Ecto neural progenitor cell (in vitro differentiated cells): ENCODE measurements at places on chromosomes 12 and 14.

DNA sequence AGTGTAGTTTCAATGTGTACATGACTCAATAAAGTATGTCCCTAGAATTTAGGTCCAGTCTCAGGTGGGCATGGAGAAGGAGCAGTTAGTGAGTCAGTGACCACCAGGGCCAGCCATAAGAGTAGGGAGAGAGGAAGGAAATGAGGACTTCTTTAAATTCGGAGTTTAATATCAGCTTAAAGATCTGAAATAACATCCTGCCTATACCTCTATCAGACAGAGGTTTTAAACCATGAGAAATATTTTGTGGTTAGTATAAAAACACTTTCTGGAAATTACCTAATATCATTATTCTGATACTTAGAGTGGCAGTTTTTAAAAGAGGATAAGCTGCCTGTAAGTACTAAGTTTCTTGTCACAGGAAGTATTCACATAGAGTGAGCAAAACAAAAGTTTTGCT is 61.7 kb upstream of the ST8SIA1 start:
- DNase-seq = no peak

DNA sequence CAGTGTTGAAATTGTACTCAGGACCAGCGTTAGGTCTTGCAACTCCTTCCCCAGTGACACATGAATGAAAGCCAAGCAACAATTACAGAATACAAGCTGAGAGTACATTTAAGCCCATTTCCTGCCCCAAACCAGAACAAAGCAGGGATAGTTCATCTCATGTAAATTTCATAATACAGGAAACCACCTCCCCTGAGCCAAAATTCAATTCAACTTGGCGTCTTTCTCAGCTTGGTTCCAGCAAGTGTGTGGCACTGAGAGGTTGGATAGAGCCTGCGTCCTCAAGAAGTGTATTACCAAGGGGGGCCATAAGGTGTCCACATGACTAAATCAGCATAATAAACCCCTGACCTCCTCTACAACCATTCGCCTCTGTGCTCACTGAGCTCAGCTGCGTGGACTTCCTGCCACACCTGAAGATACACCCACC is 278.9 kb upstream of the CRY1 start:
- DNase-seq = no peak

DNA sequence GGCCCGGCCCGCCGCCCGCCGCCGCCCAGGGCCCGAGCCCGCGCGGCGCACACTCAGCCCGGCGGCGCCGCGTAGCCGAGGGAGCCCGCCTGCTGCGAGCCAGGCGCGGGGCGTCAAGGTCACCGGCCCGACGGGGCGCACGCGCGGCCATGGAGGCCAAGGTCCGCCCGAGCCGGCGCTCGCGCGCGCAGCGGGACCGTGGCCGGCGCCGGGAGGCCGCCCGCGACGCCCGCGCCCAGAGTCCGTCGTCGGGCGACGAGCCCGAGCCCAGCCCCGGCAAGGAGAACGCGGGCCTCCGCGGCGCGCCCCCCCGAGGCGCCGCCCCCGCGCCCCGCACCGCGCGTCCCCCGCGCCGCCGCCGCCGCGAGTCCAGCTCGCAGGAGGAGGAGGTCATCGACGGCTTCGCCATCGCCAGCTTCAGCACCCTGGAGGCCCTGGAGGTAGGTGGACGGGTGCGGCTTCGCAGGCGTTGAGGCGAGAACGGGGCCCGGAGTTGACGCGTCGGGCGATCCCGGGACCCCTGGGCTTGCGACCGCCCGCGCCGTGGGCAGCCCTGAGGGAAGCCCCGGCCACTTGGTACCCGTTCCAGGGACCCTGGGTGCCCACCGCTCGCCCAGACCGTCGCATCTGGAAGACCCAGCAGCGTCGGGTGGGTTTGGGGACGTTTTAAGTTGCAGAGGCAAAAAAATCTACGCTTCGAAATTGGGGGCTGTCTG is 629 bp downstream of the FBRSL1 start:
- no peak for DNase-seq

GRCh38 chr12:124327362-124328043 is 32.6 kb downstream of the RFLNA start:
- no peak for DNase-seq

DNA sequence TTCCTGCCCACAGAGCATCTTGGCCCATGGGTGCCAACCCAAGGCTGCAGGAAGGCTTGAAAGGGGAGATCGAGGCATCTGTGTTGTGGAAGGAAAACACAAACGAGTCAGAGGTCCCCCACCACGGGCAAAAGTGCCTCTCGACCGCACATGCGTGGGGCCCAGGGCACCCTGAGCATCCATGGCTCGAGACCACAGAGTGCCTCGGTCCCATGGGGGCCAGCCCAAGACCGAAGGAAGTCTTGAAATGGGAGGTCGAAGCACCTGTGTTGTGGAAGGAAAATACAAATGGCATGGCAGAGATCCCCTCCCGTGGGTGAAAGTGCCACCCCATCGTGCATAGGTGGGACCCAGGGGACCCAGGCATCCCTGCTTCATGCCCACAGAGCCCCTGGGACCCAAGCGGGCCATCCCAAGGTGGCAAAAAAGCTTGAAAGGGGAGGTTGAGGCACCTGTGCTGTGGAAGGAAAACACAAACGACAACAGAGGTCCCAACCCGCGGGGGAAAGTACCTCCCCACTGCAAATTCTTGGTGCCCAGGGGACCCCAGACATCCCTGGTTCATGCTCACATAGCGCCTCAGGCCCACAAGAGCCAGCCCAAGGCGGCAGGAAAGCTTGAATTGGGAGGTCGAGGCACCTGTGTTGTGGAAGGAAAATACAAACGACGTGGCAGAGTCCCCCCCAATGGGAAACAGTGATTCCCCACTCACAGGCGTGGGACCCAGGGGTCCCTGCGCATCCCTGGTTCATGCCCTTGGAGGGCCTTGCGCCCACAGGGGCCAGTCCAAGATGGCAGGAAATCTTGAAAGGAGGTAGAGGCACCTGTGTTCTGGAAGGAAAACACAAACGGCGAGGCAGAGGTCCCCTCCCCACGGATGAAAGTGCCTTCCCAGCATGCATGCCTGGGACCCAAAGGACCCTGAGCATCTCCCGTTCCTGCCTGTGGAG is 373.0 kb downstream of the ALG10 start:
- peak; percentile 24 for DNase-seq

GRCh38 chr12:72612171-72612570 is 340.0 kb downstream of the TRHDE start:
- no peak for DNase-seq

- no peak for DNase-seq
Measured at GRCh38 chr14:22280497-22281316, 308.3 kb downstream of the DAD1 start.

GRCh38 chr12:20201733-20202132 is 166.6 kb upstream of the PDE3A start:
- DNase-seq = no peak

- no peak for DNase-seq
Measured at GRCh38 chr12:122310626-122311333, 44.5 kb upstream of the VPS33A start.

GRCh38 chr12:41058266-41058665 is 129.9 kb upstream of the PDZRN4 start:
- no peak for DNase-seq

DNA sequence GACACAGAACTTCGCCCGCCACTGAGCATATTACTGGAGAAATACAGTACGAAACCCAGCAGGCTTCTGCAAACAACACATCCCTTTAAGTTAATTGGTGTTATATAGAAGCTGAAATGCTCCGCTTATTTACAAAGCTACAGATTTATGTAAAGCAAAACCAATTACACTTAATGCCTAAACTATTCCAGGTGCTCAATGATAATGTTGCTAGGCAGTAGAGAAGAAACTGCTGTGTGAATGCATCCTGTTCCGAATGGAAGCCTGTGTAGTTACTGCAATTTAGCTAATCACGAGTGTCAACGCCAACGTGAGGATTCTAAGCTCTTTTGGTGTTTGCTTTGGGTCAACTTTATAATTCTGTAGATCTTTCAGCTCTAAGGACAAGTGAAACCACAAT is 89.8 kb downstream of the SLC15A5 start:
- DNase-seq = no peak

- no peak for DNase-seq
Measured at GRCh38 chr12:120887253-120888043, 16.7 kb downstream of the SPPL3 start.

- no peak for DNase-seq
Measured at GRCh38 chr12:89494411-89495231, 30.0 kb downstream of the GALNT4 start.

DNA sequence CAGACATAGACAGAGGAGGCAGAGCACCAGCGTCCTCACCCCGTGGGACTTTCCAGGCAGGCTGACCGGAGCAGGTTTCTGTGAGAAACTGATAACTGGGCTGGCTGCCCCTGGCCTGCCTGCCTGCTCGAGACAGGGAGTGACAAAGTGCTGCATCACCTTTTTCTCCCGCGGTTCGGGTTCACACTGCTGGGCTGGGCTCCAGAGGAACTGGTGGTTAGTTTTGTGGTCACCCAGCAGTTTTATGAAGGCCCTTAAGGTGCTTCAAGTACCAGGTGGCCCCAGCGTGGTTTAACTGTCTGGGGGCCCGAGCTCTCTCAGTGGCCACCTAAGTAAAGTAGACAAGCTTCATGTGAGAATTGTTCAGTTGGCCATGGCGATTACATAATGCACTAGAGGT is 1073.6 kb downstream of the BCL11B start:
- no peak for DNase-seq
